ENCODE measurements at places on chromosomes 13 and 19. TPM values are rescaled to one million over a fixed set of nuclear protein-coding genes. Genes with fewer than 3 reads are reported as not detected.

The OR7C1 gene
- total RNA-seq, result not detected

The PDE4C gene
- total RNA-seq, result 2.4 TPM

The ONECUT3 gene
- not detected for total RNA-seq

The PRRG2 gene
- 0.88 TPM for total RNA-seq

The PSG11 gene
- not detected for total RNA-seq

The KASH5 gene
- total RNA-seq, result not detected

The MYO16 gene
- total RNA-seq, result 1.7 TPM

The NUP62 gene
- 28.4 TPM for total RNA-seq

The GPR108 gene
- total RNA-seq, result 22.4 TPM

The NLRP11 gene
- total RNA-seq, result not detected

DNA sequence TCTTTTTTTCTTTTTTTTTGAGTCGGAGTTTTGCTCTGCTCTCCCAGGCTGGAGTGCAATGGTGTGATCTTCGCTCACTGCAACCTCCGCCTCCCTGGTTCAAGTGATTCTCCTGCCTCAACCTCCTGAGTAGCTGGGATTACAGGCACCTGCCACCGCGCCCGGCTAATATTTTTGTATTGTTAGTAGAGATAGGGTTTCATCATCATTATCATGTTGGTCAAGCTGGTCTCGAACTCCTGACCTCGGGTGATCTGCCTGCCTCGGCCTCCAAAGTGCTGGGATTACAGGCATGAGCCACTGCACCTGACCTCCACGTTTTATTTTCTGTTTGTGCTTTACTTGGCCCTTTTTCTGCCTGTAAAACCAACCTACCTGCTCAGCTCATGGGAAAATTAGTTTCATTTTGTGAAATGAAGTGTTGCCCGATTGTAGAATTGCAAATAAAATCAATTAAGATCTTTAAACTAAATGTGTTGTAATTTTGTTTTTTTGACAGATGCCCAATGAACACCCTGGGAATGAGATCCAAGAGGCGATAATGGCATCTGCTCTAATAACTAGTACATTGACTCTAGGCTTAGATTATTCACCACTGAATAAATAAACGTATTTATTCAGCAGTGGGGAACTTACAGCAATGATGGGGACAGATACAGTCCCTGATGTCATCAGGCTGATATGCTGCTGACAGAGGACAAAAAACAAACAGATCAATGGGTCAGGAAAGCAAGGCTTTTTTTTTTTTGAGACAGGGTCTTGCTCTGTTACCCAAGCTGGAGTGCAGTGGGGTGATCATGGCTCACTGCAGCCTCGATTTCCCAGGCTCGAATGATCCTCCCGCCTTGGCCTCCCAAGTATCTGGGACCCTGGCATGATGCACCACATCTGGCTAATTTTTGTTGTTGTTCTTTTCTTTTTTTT lies 2.2 kb upstream of the RAB11B start:
- H3K4me3 ChIP-seq, result no peak overlapping the region
- peaks cover 36% of the 10 kb centered on the region for H3K4me1 ChIP-seq
- no peak overlapping the region for H3K27ac ChIP-seq

GRCh38 chr19:41430922-41431321 lies 3.7 kb upstream of the B3GNT8 start:
- peaks cover 66% of the 10 kb centered on the region for H3K4me1 ChIP-seq
- peaks cover 37% of the 10 kb centered on the region for H3K36me3 ChIP-seq
- H3K27me3 ChIP-seq, result no peaks in the 10 kb centered on the region
- peak overlapping the region; percentile 93 for H3K27ac ChIP-seq

DNA sequence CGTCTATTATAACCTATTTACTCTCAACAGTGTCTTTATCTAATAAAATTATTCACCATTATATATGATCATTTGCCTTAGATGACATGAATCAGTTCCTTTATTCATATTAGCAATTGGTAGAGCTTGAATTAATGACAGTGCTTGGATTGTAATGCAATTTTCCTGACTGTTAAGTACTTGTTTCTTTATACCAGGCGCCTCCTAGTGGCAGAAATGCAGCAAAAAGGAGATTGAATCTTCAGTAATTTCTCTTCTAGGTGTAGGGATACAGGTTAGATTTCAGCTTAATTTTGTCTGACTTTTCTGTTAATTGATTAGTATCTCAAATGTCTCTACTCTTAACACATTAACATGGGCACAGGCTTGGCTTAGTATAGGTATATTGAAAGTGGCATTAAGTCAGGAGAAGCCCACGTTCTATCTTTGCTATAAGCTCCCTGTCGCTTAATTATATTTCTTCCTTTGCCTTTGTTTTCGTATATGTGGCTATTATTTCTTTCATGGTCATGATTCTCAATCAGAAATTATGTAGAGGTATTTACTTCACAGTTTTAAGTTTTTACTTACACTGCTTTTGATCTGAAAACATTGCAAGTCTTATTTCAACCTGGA lies 9.1 kb upstream of the LHFPL6 start:
- H3K27ac ChIP-seq, result no peak overlapping the region
- peaks cover 6% of the 10 kb centered on the region for H3K4me1 ChIP-seq
- H3K4me3 ChIP-seq, result no peak overlapping the region
- H3K27me3 ChIP-seq, result no peaks in the 10 kb centered on the region
- no peak for DNase-seq

DNA sequence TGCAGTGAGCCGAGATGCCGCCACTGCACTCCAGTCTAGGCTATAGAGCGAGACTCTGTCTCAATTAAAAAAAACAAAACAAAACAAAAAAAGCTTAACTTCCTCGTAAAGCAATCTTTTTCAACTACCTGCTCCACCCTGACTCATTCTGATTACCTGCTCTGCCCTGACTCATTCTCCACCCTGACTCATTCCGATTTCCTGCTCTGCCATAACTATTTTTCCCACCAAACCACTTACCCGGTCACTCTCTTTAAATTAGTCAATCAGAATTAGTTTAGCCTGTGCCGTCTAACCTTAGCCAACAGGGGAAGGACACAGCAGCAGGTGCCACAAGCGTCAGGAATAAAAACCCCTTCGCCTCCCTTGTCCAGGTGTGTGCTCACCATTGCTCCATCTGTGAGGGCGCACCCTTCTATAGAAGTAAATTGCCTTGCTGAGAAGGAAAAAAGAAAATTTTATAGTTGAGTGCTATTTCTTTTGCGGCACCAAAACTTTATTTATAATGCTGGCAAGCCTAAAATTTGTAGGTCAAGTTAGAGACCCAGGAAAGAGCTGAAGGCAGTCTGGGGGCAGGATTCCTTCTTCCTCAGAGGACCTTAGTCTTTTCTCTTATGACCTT lies 1.7 kb upstream of the IFT88 start:
- H3K36me3 ChIP-seq, result no peaks in the 10 kb centered on the region
- peaks cover 22% of the 10 kb centered on the region for H3K4me1 ChIP-seq
- H3K27me3 ChIP-seq, result no peaks in the 10 kb centered on the region

DNA sequence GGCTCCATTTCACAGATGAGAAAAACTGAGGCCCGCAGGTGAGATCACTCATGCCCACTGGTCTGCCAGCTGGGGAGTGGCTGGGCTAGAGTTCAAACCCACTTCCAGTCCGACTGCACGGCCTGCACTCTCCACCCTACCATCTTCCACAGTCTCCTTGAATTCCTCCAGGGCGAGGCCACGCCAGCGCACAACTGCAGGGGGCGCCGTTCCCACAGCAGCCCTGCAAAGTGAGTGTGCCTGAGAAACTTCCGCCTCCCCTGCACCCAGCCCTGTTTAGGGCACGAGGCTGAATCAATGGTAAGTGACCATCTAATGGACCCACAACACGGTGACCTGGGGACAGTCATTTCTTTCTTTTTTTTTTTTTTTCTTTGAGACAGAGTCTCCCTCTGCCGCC lies 829 bp upstream of the ATCAY start:
- H3K27ac ChIP-seq, result no peak overlapping the region
- peaks cover 86% of the 10 kb centered on the region for H3K27me3 ChIP-seq
- no peaks in the 10 kb centered on the region for H3K4me1 ChIP-seq
- H3K36me3 ChIP-seq, result no peaks in the 10 kb centered on the region

DNA sequence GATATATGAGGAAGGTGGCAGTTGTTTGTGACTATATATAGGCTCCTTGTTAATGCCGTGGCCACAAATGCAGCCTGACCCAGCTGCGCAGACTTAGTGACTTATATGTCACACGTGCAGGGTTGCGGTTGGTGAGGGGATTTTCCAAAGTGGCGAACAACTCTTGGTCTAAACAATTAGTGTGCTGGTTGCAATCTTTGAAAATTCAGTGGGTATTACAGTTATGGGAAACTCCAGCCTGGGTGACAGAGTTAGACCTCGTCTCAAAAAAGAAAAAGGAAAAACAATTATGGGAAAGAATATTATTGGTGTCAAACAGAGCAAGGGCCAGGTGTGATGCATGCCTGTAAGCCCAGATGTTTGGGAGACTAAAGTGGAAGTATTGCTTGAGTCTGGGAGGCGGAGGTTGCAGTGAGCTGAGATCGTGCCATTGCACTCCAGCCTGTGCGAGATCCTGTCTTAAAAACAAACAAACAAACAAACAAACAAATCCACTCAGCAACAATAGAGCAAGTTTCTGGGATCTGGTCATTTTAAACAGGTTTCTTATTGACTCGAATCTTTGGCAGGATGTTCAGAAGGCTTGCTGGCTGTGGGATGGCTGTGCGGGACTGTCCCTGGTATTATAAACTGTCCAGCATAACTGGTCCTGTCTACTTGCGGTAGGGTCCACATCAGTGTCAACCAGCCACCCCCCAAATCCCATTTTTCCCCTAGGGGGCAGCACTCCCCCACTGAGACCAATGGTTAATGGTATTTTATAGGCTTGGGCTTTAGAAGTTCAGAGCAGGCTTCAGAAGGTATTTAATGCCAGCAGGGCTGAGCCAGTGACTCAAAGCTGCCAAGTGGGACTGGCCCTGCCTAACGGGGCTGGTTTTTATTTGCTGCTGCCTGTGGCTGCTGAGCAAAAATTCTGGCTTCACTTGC lies 15.4 kb downstream of the RELB start:
- no peaks in the 10 kb centered on the region for H3K4me1 ChIP-seq
- no peaks in the 10 kb centered on the region for H3K27me3 ChIP-seq
- no peak overlapping the region for H3K4me3 ChIP-seq
- H3K27ac ChIP-seq, result no peak overlapping the region

DNA sequence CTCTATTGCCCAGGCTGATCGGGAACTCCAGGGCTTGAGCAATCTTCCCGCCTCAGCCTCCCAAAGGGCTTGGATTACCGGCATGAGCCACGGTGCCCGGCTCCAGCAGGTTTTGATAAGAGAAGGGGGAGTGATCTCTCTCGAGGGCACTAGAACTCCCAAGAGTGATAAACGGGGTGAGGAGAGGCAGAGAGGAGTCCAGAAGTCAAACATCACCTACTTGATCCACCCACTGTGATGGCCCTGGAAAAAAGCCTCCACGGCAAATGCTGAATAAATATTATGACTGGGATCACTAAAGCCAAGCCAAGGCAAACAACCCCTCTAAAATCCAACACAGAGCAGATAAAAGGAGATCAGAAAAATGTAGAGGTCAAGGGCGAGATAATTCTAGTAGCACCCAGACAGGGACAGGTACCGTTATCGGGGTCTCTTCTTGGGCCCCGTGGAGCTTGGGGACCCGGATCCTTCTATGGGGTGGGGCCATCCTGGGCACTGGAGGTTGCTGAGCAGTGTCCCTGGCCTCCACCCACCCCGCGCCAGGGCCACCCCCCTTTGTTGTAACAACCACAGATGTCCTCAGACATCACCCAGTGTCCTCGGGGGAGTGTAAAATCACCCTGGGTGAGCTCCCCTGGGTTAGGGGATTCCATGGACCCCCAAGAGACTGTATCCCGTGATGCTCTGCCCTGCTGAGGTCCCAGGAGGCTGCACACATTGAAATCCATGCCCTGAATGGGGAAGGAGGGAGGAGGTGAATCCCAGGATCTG lies 3.7 kb upstream of the CREB3L3 start:
- no peak overlapping the region for H3K27ac ChIP-seq
- no peak for DNase-seq
- peaks cover 91% of the 10 kb centered on the region for H3K27me3 ChIP-seq
- H3K4me3 ChIP-seq, result no peak overlapping the region

DNA sequence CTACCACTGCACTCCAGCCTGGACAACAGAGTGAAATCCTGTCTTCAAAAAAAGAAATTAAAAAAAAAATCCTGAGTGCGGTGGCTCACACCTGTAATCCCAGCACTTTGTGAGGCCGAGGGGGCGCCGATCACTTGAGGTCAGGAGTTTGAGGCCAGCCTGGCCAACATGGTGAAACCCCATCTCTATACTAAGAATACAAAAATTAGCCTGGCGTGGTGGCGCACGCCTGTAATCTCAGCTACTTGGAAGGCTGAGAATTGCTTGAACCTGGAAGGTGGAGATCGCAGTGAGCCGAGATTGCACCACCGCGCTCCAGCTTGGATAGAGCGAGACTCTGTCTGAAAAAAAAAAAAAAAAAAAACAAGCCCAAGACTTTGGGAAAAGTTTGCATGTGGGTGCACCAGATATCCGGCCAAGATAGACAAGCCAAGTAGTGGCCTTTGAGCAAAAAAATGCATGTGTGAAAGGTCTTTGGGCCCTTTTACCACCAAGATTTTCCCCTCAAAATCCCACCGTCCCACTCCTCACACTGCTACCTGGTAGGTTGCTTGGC lies 5.7 kb downstream of the DNAJB1 start:
- peaks cover 56% of the 10 kb centered on the region for H3K4me1 ChIP-seq
- peaks cover 33% of the 10 kb centered on the region for H3K36me3 ChIP-seq
- no peak overlapping the region for H3K4me3 ChIP-seq
- no peaks in the 10 kb centered on the region for H3K27me3 ChIP-seq
- H3K27ac ChIP-seq, result no peak overlapping the region
- DNase-seq, result no peak

- DNase-seq, result no peak
- no peaks in the 10 kb centered on the region for H3K36me3 ChIP-seq
- no peaks in the 10 kb centered on the region for H3K4me1 ChIP-seq
- no peak overlapping the region for H3K27ac ChIP-seq
- H3K27me3 ChIP-seq, result peaks cover 5% of the 10 kb centered on the region
These were observed 533.7 kb downstream of the LIG4 start for GRCh38 chr13:107681600-107681999.

DNA sequence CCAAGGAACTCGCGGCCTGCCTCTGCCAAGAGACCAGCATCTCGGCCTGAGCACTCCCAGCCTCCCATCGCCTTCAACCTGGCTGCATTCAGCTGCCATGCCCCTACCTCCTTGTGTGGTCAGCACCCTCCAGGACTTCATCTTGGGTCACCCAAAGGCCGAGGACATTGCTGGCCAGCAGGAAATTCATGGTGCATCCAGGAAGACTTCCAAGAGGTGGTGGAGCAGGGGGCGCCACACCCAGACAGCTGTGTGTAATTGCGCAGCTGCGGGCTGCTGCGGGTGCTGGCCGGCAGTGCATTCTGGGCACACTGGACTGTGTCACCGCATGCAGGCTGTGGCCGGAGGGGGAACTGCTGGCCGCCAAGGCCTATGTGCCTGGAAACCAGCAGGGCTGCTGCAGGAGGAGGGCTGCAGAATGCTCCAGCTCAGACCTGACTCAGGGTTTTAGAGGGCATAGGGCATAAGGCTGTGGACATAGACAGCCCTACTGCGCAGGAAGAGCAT lies 164.3 kb upstream of the TUBA3C start:
- no peak for DNase-seq
- H3K4me1 ChIP-seq, result no peaks in the 10 kb centered on the region
- no peak overlapping the region for H3K27ac ChIP-seq
- no peak overlapping the region for H3K4me3 ChIP-seq

GRCh38 chr13:113745059-113745458 lies 14.0 kb upstream of the TMEM255B start:
- H3K4me1 ChIP-seq, result peaks cover 13% of the 10 kb centered on the region
- no peaks in the 10 kb centered on the region for H3K36me3 ChIP-seq
- peaks cover 38% of the 10 kb centered on the region for H3K27me3 ChIP-seq
- no peak for DNase-seq
- H3K4me3 ChIP-seq, result no peak overlapping the region
- H3K27ac ChIP-seq, result no peak overlapping the region

- H3K4me3 ChIP-seq, result no peak overlapping the region
- no peaks in the 10 kb centered on the region for H3K4me1 ChIP-seq
- H3K27me3 ChIP-seq, result peaks cover 98% of the 10 kb centered on the region
These were observed 32.6 kb upstream of the TCF3 start for GRCh38 chr19:1685046-1685445.

Measured in left ventricle myocardium inferior (tissue), 1 donor.